ENCODE measurements at places on chromosomes 2 and 18.

DNA sequence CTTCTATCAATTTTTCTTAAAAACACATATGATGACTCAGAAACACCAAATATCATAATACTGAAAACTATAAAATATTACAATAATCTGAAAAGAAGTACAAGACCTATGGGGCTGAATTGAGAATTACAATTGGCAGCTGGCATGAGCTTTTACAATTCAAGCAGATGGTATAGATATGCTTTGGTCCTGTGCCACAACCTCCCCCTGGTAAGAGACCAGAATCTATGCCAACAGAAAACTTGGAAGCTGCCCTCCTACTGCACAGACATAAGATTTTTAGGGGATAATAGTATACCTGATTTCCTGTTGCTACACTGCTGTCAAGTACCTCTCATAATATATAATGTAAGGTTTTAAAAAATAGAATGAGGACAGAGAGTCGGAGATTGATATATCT is 46.8 kb upstream of the CDH7 start:
- DNase-seq: no peak

DNA sequence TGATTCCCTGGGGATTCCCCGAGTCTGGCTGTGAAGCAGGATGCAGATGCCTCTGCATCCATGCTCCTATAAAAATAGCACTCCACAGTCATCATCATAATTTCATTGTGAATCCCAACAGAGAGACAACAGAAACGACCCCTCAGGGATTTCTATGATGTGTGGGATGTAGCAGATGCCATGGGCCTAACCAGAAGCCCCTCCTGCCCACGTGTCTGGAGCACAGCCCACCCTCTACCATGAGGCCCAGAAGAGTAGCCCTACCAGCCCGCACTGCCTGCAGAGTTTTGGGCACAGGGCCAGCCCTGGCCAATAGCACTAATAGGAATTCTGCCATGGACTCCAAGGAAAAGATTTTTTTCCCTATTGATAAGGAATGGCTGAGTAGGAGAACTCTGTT is 66.6 kb downstream of the GYPC start:
- DNase-seq: no peak

DNA sequence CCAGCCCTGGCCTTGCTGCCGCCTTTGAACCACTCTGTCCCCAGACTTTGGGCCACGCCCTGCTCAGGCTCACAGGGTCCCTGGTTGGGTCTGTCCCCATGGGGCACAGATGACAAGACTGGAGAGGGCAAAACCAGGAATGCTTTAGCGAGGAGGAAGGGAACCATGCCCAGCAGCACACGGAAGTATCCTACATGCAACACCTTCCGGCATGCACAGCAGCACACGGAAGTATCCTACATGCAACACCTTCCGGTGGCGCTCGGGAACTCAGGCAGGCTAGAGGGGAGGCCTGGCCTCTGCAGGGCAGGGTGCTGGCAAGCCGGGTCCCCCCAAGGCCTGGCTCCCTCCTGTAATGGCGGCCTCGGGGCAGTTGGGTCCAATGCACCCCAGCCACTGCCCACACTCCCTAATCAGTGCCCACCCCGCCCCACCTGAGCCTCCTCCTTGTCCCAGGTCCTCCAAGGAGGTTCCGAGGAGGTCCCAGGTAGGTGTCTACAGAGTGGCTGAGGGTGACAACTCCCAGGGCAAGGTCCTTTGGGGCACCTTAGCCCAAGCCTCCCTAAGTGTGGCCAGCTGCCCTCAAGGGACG is 33.6 kb upstream of the SNED1 start:
- DNase-seq: no peak

DNA sequence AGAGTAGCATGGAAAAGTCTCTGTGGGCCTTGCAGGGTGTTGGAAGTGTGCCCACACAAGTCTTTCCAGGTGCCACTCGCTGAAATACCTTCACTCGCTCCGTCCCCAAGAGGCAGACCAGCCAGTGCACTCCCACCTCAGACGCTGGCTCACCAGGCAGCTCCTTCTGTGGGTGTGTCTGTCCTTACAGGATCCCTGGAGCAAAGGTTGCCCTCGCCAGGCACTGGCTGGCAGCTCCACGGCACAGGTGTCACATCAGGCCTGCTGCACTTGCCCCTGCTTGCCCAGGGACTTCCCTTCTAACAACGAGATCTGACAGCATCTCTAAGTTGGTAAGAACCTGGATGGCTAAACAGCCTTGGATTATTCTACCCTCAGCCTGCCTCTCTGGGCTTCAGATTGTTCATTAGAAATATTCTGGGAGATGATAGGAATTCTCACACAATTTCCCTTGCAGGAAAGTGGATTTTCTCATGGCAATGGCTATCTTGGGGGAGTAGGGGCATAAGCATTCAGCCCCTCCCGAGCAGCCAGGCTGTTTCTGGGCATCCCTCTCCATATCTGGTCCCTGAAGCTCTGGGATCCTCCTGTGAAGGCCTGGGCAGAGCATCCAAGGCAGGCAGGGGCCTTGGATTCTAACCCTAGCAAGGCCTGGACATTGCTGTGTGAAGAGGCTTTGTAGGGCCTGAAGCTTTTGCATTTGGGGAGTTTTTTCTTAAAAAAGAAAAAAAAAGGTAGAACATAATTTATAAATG is 262.1 kb downstream of the MYCN start:
- no peak for DNase-seq

- peak; percentile 24 for DNase-seq
Measured at GRCh38 chr2:210224591-210224940, 681 bp downstream of the ACADL start.

- no peak for DNase-seq
Measured at GRCh38 chr2:45119855-45120254, 110.6 kb upstream of the SIX2 start.

- no peak for DNase-seq
Measured at GRCh38 chr2:133097666-133098065, 427.7 kb upstream of the LYPD1 start.

DNA sequence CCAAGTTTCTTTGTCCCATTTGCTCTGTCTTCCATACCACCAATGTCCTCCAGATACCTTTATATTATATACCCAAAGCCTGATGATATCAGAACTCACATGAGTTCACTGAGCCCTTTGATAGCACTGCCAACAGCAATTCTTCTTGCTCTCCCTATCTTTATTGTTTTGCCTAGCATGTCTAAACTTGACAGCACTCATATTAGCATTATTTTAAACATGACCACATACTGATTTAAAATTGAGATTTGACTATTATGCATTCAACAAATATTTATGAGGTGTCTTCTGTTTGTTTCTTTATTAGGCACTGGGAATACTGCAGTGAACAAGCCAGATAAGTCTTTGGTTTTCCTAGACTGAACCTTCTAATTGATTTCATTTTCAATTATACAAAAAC is 587.3 kb upstream of the GCFC2 start:
- no peak for DNase-seq

DNA sequence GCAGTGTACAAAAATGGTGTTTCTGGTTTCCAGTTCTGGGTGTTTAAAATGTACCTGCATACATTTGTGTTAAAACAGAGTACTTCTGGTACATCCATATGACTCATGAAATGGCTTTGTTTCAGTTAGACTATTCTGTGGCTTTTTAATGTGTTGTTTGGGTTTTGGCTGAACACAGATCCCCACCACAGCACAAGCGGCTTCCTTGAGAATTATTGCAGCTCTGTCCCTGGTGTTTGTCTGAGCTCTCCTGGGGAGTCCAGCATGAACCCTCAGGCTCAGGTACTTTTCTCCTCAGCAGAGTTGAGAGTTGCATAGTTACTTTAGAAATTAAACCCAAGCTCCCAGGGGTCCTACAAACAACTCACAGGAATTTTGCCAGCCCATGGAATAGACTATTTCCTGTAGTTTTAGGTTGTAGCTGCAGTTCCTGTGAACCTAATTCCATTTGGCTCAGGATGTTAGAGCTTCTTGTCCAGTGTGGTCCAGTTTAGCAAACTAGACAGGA is 64.8 kb upstream of the EML6 start:
- no peak for DNase-seq

GRCh38 chr2:10447300-10447894 is 730 bp downstream of the ODC1 start:
- DNase-seq: peak; percentile 43

DNA sequence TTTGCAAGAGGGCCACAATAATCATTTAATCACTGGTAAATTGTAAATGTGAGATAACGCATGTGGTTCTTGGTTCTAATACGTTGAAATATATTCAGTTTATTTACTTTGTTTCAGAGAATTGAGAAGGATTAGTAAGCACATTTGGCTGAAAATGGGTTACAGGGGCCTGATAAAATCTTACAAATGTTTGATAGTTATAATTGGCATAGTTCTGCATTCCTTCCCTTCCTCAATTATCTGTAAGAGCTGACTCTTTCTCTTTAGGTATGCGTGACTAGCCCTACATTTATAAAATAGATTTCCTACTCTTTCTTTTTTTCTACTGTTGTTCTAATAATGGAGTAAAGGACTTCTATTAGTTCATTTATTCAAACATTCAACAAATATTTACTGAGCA is 685.2 kb downstream of the NUP35 start:
- no peak for DNase-seq

DNA sequence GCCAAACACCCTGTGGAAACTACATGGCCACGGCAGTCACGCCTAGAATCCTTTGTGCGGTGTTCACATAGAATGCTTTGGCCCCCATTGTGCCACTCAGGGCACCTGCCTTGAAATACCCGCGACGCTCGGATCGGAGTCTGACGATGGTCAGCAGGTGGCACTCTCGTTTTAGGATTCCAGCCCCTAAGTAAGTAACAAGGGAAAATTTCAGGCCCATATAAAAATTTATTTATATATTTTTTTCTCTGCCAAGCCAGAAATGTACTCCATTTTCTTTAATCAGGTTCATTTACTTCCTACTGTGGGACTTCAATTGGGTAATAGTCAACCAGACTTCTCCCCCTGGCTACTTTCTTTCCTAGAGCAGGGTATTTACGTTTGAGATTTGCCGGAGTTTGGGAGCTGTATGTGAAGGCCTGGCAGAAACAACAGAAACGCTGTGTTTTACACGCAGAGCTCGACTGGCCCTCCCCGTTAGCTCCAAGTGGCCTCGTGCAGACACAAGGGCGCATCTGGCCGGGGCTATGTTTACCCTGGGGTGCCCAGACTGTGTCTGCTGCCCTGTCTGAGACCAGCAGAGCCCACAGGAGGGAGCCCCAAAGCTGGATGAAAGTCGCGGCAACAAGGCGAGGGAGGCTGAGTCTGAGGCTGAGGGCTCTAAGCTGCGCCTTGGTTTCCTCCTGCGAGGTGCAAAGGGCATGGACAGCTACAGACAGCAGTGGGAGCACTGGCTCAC is 41.6 kb downstream of the LRRC30 start:
- DNase-seq: peak; percentile 62

- DNase-seq: no peak
Measured at GRCh38 chr2:105186967-105187498, 54.5 kb upstream of the GPR45 start.

GRCh38 chr2:136305517-136306192 is 187.7 kb upstream of the CXCR4 start:
- DNase-seq: peak; percentile 30

DNA sequence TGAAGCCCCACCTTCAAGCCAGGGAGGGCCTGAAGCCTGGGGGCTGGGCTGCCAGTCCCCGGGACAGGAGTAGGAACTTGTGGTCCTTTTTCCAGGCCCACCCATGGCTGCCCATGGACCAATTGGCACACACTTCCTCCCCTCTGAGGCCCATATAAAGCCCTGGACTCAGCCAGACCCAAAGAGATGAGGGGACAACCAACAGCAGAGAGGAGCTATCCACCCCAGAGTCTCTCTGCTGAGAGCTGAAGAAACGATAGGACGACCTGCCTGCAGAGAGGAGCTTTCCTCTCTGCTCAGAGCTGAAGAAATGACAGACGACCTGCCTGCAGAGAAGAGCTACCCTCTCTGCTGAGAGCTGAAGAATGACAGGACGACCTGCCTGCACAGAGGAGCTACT is 43.8 kb upstream of the PEX13 start:
- no peak for DNase-seq

DNA sequence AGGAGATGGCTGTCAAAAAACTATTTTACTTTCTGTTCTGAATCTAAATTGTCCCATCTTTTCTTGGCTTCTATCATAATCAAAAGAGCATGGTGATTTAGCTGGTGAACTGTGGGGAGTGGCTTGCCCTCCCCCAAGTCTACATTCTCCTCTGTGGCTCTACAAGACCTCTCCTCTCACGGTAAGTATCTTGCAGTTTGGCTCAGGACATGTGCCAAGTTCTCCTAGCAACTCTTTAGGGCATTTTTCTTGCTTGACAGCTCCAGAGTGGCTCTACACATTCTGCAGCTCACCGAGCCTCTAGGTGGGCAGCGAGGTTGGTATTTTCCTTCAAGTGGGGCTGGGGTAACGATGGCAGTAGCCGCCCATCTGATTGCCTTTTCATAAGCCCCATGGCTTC is 29.1 kb downstream of the SLC4A5 start:
- DNase-seq: no peak

DNA sequence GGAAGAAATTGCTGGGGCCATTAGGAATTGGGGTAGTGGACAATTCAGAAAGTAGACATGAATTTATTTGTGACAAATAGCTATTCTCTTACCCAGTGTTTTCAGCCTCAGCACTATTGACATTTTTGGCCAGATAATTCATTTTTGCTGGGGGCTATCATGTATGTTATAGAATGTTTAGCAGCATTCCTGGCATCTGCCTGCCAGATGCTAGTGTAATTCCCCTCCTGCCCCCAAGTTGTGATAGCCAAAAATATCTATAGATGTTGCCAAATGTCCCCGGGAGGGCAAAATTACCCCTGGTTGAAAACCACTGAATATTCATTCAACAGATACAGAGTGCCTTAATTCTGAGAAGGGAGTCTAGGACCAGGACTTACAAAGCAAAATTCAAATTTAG is 183.6 kb downstream of the BABAM2 start:
- DNase-seq: no peak

DNA sequence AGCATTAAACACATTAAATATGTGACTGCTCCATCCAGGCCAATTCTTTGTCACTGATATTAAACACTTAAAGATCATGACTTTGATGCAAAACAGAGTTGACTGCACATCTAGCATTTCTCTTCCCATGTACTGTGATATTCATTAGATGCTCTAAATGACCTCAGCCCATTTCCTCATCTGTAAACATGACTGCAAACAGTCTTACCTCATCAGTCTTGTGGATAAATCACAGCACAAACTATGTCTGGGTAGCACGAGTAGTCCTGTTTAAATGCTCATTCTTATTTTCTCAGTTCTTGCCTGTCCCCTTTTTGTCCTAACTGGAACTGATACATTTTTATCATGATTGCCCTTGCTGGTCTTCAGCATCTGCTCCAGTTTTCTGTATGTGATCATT is 1974.8 kb upstream of the LRRTM1 start:
- DNase-seq: no peak
